NCI-H2081 treated with DMSO at 0.1 percent for 48 hours (cell line): ENCODE measurements at places on chromosomes 11 and 22.

GRCh38 chr11:118834427-118835028, 43.6 kb upstream of the DDX6 start:
- no peak for DNase-seq

DNA sequence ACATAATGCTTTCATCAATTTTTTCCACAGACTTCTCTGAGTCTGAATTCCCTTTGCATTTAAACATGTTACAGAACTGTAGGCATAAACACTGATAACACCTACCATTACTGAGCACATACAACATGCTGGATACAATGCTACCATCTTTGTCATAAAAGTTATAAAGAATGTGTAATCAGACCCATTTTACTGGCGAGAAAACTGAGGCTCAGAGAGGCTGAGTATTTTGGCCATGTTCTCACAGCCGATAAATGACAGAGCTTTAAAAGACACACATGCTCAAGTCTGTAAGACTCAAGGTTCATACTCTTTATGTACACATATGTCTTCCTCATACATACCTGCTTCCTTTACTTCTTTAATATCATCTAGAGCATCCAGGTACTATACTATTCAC, 2.6 kb downstream of the RRAS2 start:
- no peak for DNase-seq

DNA sequence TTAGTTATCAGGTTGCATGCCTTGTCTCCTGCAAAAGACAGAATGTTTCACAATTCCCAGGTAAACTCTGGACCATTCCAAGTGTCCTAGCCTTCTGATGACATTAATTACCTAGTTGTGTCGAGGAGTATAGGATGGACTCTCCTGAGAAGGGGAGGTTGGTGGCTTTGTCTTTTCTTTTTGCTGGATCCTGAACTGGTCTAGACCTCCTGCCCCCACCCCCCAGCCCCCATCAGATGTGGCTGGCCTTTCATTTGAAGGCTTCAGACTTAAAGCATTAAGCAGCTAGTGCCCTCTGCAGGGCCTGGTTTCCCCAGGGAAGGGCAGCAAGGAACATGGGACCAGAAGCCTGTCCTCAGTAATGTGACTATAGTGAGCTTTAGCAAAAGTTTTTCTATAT, 9.7 kb downstream of the MCAM start:
- DNase-seq = no peak

GRCh38 chr11:86978756-86979608, 23.8 kb upstream of the FZD4 start:
- DNase-seq = no peak

GRCh38 chr11:34823197-34823596, 93.0 kb downstream of the APIP start:
- DNase-seq = no peak

GRCh38 chr11:8832571-8833260, 78.3 kb upstream of the AKIP1 start:
- DNase-seq = no peak

GRCh38 chr11:11569936-11570491, 51.8 kb downstream of the GALNT18 start:
- DNase-seq = no peak

DNA sequence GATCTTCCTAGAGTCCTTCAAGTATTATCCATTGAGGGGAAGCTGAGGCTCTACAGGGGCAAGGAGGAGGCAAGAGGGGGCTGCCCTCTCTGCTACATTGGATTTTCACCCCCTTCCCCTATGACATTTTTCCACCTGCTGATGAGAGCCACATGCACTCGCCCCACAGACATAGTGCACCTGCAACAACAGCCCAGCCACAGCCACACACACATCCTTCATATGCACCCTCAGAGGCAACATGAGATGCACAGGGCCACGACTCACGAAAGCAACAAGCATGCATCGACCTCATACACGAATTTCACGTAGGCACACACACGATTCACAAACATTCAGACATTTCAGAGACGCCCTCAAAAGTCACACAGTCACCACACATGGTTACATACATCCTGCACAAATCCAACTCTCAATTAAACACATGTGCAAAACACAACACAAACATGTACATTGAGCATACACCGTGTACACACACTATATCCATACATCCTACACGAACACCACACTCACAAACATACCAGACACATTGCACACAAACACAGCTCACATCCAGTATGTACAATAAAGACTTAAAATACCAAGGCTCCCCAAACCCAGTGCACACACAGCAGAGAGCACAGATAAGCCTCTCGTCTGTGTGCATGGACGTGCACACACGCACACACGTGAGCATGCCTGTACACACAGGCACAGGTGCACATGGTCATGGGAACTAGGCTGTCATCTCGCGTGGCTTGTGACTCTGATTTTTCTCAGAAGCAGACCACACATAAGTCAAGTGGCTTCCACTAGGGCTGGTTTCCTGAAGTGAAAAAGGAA, 6.3 kb upstream of the LRRC32 start:
- no peak for DNase-seq

GRCh38 chr11:31770011-31770700, 41.0 kb downstream of the PAX6 start:
- no peak for DNase-seq

DNA sequence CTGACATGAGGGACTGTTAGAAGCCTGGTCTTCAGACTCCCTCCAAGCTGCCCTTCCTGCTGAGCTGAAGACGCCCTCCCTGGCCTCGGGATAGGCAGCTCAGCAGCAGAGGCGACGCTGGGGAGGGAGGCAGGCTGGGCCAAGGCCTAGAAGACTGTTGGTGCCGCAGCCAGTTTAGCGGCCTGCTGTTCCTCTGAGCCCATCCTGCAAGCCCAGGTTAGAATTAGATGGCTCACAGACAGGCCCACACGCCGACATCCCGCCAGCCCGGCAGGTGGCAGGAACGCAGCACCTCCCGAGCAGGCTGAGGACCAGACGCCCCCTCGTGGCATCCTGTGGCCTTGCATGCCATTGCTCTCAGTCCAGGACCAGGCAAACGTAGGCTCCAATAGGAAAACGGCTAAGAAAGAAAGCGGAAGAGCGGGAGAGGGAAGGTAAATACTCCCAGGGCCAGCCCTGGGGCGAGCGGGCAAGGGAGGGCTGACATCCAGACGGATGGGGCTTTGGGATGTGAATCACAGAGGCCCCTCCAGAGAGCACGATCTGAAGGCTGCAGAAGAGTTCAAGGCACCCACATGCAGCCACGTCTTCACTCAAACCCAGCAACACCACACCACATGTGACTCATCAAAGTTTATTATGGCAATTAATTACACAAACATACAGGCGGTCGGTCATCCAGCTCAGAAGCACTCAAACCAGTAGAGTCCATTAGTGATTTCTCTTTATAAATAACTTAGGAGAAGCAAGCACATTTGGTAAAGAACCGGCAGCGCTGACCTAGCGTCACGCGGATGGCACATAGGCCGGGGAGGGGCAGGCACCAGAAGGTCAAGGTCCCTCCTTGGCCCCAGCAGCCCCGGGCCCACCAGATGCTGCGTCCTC, 27.6 kb downstream of the CD5 start:
- no peak for DNase-seq

DNA sequence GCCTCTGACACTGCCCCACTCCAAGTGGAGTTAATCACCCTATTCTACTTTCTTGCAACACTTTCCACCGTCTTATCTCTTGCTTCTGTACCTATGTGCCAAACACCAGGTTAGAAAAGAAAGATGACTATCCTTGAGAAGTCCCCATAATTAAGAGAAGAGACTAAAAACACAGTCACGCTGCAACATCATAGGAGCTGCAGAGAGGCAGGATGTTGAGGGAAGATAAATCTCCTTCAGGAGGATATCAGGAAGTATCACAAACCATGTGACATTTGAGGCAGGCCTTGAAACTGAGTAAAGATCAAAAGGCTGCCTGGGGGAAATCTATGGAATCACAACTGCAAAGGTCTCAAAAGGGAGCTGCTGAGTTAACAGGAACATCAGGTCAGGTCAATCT, 24.8 kb downstream of the GAB2 start:
- DNase-seq = no peak

DNA sequence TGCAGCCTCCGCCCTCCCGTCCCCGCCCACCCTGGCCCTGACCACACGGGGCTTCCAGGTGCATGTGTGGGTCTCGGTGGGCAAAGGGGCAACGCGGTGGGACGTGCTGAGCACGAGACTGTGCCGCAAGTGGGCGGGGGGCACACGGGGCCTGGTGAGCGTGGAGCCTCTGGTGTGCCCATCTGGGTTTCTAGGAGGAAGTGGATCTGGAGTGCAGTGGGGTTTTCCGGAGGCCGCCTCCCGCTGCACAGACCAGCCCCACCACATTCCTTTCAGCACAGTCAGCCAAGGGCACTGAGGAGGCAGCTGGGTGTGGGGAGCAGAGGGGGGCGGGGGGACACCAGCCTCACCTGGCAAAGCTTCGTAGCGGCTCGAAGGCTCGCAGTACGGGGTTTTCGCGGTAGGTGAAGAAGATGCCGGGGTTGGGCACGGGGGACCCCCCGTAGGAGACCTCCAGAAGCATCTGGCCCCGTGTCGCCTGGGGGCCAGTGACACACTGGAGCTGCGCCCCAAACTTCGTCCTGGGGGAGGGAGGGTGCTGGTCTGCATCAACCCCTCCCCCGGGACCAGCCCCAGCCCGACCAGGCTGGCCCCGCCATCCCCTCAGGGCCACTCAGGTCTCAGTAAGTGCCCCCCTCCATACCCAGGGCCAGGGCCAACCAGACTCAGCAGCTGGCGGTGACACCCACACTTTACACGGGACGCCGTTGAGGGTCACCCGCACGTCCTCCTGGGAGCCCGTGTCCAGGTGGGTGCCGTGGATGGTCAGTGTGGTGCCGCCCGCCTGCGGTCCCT, 12.4 kb upstream of the MAPK11 start:
- no peak for DNase-seq

- peak; percentile 18 for DNase-seq
These were observed 57.8 kb upstream of the ALDH3B2 start for GRCh38 chr11:67732045-67732787.

DNA sequence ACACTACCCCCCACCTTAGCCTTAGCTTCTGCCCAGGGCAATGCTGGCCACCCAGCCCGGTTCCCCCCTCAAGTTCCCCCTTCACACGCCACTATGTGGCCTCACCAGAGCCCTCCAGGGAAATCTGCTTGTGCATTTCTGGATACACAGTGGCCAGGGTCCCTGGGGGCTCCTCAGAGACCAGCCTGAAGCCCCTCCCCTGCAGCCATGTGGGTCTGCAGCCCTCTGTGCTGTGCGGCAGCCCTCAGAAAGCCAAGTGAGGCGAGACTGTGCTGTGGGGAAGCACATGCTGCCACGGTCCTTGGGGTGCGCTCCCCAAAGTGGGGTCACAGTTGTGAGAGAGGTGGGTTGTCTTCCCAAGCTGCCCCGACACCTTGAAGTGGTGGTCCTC, 2.1 kb upstream of the PLXNB2 start:
- DNase-seq = no peak

- DNase-seq = no peak
These were observed 270.5 kb upstream of the B3GAT1 start for GRCh38 chr11:134682577-134682976.

DNA sequence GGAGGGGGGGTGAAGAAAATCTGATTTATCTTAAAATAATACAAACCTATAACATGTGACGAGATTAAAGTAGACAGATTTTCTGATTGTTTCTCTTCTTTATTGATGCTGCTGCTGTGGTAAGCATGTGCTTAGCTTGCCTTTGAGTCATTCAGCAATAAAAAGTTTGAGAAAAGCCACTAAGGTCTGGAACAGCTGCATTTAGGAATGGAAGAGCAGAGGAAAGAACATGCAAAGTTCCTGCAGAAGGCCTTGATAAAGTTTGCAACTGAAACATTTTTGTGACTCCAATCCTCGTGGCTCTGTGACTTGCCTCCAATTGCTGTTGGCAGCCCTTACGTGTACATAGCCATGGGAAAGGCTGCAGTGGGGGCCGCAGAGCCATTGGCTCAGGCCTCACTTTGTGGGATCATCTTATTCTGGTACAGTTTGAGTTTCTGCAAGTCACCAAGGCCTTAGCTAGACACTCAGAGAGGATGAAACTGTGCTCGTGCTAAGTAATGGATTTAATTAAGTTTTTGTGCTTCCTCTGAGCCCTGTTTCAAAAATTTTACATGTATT, 370.2 kb downstream of the AASDHPPT start:
- no peak for DNase-seq

GRCh38 chr22:22791438-22792181, 96.0 kb upstream of the IGLL5 start:
- no peak for DNase-seq

- no peak for DNase-seq
These were observed 198.9 kb upstream of the ZC3H12C start for GRCh38 chr11:109894242-109894641.

DNA sequence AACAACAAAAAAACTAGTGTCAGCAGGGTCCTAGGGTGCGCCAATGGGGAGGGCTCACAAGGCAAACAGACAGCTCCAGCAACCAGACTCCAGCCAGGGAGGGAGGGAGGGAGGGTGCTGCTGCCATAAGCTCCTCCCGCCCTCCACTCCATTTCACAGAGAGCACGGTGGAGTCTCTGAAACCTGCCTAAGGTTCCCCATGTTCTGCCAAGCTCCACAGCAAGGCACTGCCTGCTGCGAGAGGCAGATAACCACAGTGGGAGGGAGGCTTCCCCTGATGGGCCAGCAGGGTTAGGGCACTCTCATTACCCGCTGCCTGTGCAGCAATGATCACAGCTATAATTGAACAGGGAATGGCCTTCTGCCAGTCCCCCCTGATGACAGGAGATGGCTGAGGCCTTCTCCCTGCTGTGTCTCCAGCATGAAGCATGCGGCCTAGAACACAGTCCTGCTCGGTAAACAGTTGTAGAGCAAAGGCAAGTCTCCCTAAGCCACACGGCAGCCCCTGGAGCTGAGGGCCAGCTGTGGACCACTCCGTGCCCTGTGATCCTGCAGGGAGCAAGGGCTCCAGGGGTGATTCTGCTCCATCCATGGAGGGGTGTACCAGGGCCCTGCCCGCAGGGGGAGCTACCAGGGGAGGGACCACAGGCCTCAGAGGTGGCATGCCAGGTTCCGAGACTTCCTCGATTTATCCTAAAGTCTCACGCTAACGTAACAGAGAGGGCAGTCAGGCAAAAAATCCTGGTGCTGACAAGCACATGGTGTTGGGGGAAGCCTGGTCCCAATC, 42.9 kb downstream of the PC start:
- DNase-seq = no peak

DNA sequence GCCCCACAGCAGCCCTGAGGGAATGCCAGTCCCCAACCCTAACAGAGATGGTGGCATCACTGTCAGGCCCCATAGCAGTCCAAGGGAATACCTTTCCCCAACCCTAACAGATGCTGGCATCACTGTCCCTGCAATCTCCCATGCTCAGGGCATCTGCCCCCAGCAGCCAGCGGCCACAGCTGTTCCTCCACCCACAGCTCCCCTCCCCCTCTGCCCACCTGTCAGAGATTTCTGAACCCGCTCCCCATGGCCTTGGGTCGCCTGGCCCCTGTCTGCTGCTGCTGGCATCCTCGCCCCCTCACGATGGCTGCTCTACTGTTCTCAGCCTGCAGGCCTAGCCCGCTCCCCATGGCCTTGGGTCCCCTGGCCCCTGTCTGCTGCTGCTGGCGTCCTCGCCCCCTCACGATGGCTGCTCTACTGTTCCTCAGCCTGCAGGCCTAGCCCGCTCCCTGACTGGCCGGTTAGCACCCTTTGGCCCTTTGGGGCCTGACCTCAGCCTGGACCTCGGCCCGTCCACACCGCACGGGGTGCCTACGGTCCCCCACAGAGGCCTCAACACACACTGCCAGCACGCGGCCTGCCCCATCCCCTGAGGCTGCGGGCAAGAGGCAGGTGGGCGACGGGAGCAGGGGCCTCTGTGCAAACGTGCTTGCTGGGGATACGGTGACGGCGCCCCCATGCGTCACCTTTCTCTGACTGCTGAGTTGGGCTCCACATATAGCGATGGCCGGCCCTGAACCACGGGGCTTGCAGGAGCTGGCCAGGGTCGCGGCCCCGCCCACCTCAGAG, 20.7 kb downstream of the CHID1 start:
- DNase-seq = no peak
